ENCODE measurements at places on chromosomes 11 and 22.
A peak's percentile ranks its signal among the peaks of the same experiment; 100 is the strongest.

DNA sequence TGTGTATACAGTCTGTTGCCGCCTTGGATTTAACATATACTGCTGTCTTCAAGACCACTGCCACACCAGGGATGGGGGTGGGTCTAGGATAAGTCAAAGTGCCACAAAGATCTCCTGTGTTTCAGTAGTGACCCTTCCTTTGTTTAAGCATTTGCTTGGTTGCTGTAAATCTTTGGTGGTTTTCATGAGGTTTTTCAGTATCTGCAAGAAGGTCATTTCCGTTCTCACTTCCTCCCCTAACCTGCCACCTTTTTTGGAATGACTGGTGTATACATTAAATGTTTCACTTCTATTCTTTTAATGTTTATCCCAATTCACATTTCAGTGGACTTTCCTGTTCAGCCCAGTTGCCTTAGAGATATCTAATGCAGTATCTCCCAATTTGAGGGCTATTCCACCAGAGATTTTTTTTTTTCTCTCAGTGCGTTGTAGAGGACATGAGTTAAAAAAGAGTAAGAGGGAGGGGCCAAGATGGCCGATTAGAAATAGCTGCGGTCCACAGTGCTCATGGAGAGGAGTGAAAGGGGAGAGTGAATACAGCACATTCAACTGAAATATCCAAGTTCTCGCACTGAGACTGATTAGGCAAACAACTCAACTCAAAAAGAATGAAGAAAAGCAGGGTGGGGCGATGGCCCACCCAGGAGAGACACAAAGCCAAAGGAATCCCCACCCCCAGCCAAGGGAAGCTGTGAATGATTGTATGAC lies 43.2 kb downstream of the USP47 start:
- no peak for DNase-seq

GRCh38 chr11:11387207-11387606 lies 34.2 kb upstream of the CSNK2A3 start:
- DNase-seq, result no peak

DNA sequence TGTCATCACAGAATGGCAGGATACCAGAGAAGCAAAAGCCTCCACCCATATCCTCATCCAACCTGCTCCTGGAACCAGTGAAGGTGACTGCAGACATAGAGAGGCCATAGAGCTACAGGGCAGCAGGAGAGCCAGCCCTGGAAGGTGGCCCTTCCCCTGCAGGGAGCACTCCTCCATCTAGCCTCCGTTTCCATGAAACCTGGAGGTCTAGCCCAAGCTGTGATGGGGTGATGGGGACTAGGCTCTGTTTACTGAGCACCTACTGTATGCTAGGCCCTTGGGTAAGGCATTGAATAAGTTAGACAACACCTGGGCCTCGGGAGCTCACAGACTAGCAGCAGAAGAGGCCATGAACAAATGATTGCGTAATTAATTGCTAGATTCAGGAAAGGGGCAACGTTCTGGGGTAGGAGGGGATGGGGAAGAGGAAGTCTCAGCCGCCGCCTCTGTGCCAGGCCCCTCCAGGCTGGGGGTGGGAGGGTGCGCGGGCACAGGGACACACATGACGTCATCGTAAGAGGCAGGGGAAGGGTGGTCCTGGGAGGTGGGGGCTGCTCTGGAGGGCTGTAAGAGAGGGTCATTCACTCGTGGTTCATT lies 784 bp upstream of the SYNGR1 start:
- peak; percentile 73 for DNase-seq

- DNase-seq, result no peak
Measured at GRCh38 chr11:65223011-65223410, 38.8 kb upstream of the POLA2 start.

DNA sequence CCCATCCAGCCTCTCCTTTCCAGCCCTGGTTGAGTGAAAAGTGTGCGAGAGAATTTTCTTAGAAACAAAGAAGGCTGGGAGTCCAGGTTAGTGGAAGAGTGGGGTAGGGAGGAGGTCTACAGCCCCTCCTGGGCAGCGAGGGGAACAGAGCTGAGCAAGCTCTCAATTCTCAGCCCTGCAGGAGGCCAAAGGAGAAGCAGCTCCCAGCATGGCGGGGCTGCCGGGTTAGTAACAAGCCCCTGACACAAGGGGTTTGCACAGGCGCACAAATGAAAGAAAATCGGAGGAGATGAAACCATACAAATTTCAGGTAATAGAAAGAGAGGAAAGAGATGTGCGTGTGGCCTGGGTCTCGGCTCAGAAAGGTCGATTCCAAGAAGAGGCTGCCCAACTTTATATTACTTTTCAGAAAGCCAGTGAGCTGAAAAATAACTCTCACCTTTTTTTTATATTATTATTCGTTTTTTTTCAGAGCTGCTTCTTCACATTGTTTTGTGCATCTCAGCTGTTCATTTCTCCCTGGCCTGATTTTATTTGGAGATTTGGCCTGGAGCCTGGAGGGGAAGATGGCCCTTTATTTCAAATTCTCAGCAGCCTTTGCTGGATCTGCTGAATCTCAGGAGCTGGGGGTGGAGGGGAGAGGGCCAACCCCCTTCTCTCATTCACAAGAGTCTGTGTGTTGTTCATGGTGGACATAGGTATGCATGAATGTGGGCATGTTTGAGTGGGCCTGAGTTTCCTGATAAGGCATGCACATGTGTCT lies 583.2 kb downstream of the BUD13 start:
- no peak for DNase-seq

DNA sequence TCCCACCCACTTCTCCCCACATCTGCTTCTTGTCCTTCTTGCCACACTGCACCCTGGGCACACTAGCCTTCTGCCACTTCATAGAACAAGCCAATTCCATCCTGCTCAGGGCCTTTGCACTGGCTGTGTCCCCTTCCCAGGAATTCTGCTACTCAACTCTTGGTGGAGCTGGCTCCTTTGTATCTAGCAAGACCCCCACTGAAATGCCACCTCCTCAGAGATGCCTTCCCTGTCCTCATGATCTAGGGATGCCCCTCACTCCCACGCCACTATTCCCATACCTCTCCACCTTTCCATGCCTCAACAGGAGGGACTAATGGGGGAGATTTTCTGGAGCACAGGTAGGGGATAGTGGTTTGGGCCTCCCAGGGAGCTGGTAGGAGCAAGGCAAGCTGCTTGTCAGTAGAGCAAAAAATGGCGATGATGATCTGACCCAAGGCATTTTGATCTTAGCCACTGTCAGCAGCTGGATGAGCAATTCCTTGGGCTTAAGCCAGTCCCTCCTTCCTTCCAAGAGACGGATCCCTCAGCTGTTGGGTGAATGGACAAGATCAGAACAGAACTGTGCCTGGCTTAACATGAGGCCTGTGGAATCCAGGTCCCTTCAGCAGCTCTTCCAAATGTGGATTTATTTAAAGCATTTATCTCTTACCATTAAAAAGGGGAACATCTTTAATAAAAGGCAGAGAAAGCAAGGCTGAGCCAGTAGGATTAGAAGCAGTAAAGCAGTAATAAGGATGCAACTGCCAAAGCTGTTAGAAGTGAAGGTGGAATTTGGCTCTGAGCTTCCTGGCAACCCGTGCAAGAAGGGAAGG lies 4.0 kb upstream of the PRDM11 start:
- DNase-seq, result no peak

GRCh38 chr11:65593518-65594414 lies 1.8 kb downstream of the KCNK7 start:
- peak; percentile 46 for DNase-seq

DNA sequence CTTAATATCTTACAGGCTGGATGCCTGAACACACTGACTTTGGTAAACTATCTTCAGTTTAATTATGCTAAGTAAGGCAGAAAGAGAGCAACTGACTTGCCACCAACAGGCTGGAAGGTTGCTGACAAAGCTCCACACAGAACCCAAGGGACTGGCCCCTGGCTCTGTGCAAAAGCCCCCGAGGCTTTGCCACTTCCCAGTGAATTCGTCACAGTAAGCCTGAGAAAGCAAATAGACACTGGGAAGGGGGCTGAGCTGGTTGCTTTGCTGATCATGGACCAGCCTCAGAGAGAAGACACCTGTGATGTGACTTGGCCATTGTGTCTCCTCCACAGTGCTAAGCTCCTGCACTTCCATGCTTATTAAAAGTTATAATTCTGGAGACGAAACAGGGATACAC lies 91.7 kb downstream of the BLID start:
- DNase-seq, result no peak

DNA sequence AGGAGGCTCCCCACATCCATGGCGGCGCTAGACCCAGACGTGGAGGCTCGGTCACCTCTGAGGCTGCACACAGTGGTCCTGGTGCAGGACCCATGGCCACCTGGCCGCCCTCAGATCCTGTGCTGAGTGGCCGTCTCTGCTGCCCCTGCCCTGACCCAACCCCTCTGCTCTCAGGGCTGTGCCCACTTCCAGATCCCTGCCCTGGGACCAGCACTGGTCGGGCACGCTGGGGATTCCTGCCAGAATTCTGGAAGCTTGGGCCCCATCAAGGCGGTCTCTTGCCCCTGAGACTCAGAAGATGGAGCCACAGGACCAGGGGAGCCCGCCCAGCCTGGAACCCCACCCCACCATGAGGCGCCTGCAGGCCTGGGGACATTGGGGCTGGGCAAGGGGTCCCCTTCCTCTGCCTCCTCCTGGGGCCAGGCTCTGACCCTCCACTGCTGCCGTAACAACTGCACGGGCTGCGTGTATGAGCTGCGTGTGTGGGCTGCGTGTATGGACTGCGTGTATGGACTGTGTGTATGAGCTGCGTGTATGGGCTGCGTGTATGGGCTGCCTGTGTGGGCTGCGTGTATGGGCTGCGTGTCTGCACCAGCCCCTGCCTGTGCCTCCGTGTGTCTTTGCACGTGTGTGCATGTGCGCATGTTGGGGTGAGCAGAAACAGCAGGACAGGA lies 48.7 kb downstream of the IGLL1 start:
- DNase-seq, result peak; percentile 43

GRCh38 chr11:133206313-133207005 lies 325.8 kb downstream of the OPCML start:
- no peak for DNase-seq

- DNase-seq, result no peak
Measured at GRCh38 chr11:115085461-115086210, 407.3 kb downstream of the NXPE2 start.

DNA sequence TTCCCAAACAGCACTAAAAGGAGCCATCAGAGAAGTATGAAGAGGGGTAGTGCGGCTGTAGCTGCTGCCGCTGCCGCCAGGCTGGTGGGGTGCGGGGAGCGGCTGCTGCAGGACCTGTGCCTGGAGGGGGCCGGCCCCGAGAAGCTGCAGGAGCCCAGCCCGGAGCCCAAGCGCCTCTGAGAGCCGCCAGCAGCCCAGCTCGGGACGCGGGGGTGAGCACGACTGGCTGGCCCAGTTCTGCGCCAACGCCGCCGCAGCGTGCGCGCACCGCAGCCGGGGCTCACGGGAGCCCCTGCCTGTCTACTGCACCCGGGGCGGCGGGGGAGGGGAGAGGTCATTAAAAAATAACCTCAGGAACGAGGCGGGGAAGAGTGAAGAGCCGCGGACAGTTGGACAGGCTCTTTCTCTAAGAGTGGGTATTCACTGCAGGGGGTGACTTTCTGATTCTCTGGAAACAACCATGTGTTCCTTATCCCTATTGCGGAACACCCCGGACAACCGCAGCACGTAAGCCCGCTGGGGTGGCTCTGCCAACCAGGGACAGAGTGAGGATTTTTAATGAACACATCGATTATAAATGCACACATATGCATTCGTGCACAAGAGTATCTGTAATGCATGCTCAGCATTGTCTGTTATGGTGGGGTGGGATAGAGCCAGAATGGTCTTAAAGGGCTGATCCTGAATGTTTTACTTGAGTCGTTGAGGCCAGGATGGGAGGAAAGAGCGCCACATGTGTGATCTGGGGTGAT lies 453 bp downstream of the GAS2 start:
- peak; percentile 22 for DNase-seq

DNA sequence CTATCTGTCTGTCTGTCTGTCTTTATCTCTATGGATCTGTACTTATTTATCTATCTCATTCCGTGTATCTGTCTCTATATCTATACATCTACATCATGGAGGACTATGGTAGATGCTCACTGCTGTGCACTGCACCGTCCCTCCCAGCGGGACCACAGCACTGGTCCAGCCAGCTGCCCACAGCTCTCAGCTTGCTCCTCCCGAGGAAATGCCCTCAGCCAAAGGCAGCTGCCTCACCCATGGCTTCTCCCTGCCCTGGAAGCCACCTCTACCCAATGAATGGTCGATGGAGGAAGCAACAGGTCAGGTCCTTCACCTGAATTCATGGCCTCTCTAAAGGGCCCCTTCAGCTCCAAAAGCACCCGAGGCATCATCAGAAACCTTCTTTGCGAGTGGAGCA lies 14.7 kb upstream of the CD81 start:
- DNase-seq, result no peak

- no peak for DNase-seq
Measured at GRCh38 chr11:3046190-3046589, 11.0 kb downstream of the CARS1 start.

DNA sequence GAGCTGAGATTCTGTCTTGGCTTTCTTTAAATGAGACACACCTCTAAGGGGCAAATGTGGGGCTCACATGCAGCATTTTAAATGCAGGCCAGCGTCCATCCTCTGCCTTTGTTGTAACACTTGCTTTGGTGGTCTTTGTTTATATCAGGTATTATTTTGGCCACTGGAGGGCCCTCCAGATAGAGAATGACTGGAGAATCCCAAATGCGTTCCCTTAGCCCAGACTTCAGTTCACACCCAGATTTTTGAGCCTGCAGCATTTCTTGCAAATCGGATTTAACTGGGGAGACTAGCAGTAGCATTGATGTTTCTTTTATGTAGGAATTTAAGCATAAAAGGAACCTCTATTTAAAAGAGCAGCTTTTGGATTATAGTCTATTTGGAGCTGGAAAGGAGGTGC lies 200.2 kb upstream of the SORL1-AS1 start:
- no peak for DNase-seq

DNA sequence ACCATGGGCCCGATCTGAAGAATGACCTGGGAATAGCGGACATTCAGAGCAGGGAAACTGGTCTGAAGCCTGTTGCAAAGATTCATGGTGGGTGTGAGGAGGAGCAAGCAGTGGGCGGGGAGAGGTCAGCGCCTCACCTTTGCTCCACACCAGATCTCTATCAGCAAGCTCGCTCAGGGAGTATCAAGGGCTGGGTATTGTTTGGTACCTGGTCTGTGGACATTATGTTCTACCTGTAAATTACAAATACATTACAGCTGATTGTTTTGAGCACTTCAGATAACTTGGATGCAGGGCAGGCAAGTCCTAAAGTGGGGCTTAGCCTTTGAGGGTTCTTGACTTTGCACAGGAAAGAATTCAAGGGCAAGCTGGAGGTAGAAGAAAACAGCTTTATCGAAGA lies 10.8 kb upstream of the SEC14L4 start:
- no peak for DNase-seq

DNA sequence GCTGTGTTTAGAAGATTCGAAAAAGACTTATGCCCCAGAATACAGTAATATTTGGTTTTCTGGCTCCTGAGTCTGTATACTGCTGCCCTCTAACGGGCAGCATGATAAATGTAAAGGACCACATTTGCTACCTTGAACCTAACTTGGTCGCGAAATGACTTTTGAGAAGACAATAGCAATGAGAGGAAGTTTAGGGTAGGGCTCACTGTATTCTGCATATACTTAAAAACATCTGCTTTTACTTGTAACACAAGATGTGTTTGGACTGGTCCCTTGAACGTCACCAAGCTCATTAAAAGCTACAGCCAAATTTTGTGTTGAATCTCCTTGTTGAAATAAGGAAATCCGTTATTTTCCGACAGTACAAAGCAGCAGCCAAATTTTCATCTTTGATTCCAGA lies 309.1 kb downstream of the SWAP70 start:
- DNase-seq, result no peak

- DNase-seq, result no peak
Measured at GRCh38 chr22:23893121-23893944, 850 bp upstream of the MIF start.
